Esophagus mucosa (tissue), 1 donor: ENCODE measurements at places on chromosomes 4 and X. TPM values are rescaled to one million over a fixed set of nuclear protein-coding genes. Genes with fewer than 3 reads are reported as not detected.
A peak's percentile ranks its signal among the peaks of the same experiment; 100 is the strongest.

- no peak for ATAC-seq
Measured at GRCh38 chrX:138711399-138712347, at the start of gene FGF13. Gene FGF13 (minus strand): TSS chrX:138711717. CDS start chrX:138711003, 714 bp downstream.

DNA sequence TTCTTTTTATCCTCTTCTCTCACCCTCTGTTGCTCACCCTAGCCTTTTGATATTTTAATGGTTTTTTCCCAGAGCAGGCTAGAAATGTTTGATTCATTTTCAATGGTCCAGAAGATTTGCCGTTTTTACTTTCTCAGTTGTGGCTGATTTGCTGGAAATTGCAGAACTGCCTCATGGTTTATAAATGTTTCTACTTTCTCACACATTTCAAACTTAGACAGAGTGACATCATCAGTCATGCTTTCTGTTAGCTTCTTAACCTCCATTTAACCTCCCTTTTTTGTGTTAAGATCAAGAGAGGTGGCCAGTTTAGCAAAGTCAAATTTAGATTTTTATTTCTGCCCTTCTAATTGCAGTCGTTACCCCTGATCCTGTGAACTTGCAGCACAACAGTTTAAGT is 8.7 kb downstream of the RXFP1 start:
- ATAC-seq: no peak

DNA sequence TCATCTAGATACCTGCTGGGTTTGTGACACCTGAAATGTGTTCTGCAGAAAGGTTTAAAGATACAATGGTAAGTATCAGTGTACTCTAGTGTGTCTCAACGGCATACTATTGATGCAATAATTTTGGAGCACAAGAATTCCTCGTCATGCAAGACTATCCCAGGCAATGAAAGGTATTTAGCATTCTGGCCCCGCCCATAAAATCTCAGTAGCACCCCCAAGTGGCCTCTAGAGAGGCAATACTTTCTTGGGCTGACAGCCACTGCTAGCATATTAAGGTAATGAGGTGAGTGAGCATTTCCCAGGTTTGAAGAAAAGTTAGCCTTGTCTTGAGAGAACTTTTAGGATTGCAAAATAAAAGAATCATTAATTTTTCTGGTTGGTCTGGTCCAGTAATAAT is 24.0 kb downstream of the TAB3 start:
- ATAC-seq: peak; percentile 79

The NXF2 gene
- not detected for total RNA-seq

DNA sequence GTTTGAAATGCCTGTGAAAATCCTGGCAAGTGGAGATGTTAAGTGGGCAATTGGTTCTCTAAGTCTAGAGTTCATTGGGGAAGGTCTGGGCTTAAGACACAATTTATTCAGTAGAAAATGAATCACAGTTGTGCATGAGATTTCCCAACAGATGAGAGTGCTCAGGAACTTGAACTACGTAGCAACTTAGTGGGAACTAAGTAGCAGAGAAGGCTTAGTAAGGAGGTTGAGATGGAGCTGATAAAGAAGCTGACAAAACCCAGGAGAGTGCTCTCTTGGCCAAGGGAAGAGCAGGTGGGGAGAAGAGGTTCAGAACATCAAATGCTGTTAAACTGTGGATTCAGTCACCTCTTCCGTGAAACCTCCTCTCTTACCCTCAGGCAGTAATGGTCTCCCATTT is 33.0 kb downstream of the AFF1 start:
- no peak for ATAC-seq

- no peak for ATAC-seq
Measured at GRCh38 chr4:64895031-64895430, 485.8 kb upstream of the TECRL start.

DNA sequence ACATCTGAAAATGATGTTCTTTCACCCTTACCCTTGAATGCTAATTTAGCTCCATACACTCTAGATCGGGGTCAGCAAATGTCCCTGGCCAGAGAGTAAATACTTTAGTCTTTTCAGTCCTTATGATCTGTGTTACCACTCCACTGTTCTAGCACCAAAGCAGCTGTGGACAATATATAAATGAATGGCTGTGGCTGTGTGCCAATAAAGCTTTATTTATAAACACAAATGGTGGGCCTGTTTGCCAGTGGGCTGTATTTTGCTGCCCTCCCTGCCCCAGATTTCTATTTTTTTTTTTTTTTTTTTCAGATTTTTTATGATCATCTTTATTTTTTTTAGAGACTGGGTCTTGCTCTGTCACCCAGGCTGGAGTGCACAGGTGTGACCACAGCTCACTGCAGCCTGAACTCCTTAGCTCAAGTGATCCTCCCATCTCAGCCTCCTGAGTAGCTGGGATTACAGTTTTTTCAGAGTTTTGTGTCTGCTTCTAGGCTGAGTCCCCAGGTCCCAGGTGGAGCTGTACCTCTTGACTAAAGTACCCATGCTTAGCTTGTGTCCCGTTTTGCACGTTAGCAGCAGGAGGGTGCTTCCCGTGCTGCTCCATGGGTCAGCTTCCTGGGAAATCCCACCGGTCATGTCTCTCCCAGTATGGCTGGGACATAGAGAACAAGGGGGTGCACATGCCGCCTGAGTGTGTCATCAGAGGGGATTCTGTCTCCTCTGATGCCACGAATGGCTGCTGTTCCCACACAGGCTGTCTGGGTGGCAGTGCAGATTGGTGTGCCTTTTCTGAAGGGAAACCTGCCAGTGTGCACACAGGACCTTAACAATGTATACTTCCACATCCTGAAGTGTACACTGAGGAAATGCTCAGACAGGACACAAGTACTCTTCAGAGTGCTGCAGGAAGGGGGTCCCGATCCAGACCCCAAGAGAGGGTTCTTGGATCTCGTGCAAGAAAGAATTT is 16.0 kb upstream of the GRPEL1 start:
- no peak for ATAC-seq

The ATG4A gene
- 7.8 TPM for total RNA-seq

The HMX1 gene
- total RNA-seq: not detected

DNA sequence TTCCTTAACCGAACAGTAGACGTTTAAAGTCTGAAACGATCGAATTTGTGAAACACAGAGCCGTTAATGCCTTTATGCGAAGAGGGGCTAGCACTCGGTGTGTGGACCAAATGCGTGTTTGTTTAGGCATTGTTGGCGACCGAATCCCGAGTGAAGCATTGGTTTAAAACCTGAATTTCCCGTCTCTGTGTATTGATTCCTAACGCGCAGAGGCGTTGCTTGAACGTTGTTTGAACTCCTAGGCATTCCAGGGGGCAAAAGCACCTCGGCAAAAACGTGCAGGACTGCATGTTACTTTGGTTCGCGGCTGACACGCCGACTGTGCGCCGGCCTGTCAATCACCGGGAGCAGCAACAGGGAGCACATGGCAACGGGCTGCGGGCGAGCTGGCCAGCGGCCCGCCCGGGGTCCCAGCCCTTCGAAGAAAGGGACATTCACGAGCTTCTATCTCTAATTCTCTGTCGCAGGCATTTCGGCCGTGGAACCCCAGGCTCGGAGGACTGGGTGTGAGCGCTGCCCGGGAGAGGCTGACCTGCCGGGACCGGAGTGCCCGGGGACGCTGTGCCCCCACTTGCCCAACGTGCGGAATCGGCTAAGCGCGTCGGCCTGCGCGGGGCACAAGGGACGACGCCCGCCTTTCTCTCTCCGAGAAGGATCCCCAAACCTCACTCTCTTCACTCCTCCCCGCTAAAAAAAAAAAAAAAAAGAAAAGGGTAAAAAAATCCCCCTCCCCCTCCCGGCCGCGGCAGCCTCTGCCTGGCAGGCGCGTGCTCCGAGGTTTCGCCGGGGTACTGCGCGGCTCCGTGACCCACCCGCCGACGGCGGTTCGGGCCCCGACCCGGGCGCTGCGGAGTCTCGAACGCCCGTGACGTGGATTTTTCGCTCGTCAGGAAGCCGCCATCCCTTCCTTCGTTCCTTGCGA is 810 bp downstream of the SPRY1 start:
- ATAC-seq: peak; percentile 50

The ADH4 gene
- total RNA-seq: 0.40 TPM

- no peak for ATAC-seq
Measured at GRCh38 chr4:110278127-110278526, 79.7 kb upstream of the ELOVL6 start.

GRCh38 chrX:134026565-134027311 is 41.3 kb upstream of the GPC3 start:
- peak; percentile 63 for ATAC-seq

The MAP9 gene
- 1.7 TPM for total RNA-seq

The PABPC5 gene
- total RNA-seq: not detected

The COL4A6 gene
- total RNA-seq: 3.1 TPM

- ATAC-seq: no peak
Measured at GRCh38 chr4:128917781-128918180, 108.3 kb downstream of the JADE1 start.

The HSD17B10 gene
- 132 TPM for total RNA-seq

DNA sequence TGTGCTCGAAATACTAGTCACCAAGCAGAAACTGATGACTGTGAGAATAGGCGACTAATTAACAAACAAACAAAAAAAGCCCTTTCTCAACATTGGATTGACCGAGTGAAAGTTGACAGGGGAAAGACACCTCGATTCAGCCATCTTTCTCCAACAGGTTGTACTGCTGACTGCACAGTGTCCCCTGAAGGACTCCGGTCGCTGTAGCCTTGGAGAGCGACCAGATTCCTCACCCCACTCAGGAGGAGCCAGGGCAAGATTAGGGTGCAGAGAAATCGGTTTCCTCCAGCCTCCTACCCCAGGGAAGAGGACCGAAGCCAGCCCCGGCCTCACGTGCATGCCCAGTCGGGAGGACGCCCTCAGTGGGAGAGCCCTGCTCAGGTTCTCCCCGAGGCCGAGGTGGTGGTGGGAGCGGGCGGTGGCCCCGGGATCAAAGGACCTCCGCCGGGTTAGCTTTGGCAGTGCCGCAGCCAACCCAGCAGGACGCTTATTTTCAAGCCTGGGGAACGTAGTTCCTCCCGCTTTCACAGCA is 1.1 kb upstream of the RAP1GDS1 start:
- peak; percentile 22 for ATAC-seq

- no peak for ATAC-seq
Measured at GRCh38 chrX:153214934-153215333, 35.9 kb downstream of the MAGEA1 start.

The ARX gene
- total RNA-seq: not detected

The F8A3 gene
- total RNA-seq: 2.3 TPM

DNA sequence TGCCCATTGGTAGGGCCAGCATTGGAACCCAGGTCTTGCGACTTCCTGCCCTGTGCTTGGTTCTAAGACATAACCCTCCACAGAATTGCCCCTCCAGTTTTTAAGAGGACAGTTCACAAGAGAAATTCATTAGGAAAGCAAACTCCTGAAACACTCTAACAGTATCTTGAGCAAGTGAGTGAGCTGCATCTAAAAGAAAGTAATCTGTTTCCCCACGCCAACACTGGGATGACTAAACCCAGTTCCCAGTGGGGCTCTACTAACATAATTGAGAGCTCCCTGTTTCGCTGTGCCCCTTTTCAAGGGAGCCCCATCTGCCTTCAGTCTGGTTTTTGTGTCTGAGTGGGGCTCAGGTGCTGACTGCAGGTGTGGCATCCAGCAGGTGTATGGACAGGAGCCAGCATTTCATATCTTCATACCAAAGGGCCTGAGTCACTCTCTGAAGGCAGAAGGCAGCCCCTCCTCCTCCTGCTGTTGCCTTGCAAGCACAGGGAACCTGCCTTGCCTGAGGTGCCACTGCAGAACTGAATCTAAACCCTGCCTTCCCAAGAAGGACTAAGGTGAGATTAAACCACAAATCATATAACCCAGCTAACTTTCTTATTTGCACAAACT is 8.0 kb downstream of the AMOT start:
- peak; percentile 84 for ATAC-seq

GRCh38 chrX:134025986-134026545 is 40.7 kb upstream of the GPC3 start:
- no peak for ATAC-seq

The GJB1 gene
- total RNA-seq: 0.12 TPM

DNA sequence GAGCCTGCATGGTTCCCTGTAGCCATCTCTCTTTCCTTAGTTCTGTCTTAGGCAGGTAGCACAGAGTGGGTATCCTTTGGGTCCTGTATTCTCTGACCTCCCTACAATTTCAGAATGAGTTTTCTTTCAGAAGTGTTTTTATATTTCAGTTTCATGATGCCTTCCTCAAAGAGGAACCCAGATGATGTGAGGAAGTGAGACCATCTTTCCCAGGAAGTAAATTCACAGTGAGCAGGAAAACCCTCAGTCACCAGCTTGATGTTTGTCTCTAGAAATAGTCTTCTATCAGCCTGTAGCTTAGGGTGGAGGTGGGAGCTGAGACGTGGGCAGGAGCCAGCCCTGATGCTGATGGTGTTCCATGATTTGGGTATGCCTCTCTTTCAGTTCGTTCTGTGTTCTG is 16.9 kb downstream of the PLAC1 start:
- no peak for ATAC-seq

- no peak for ATAC-seq
Measured at GRCh38 chr4:14928035-14928434, 74.2 kb upstream of the CPEB2 start.

The ARR3 gene
- not detected for total RNA-seq

The FAM13A gene
- total RNA-seq: 5.7 TPM

- no peak for ATAC-seq
Measured at GRCh38 chr4:56818797-56819196, 2.7 kb downstream of the SPINK2 start.

The GLUD2 gene
- total RNA-seq: 0.52 TPM

The SLIT2 gene
- 2.5 TPM for total RNA-seq

DNA sequence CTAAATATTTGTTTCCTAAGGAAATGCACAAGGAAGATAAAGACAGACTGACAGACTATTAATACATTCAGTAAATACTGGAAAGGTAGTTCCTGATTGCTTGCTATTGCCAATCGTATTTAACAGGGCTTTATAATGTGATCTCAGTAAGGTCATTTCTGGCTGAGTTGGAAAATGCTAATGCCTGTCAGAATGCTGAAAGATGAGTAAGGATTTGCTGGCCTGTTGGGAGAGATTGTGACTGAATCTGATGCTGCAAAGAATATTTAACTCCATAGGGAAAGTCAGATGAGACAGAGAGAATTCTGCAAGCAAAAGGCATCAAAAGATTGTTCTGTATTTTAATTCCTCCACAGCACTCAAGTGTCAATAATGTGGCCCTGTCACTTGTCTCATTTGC is 169.0 kb downstream of the BEND2 start:
- no peak for ATAC-seq

GRCh38 chrX:113470166-113470565 is 629.5 kb upstream of the AMOT start:
- no peak for ATAC-seq

The WAS gene
- total RNA-seq: 1.2 TPM
